ENCODE measurements at places on chromosomes 5 and 9.

DNA sequence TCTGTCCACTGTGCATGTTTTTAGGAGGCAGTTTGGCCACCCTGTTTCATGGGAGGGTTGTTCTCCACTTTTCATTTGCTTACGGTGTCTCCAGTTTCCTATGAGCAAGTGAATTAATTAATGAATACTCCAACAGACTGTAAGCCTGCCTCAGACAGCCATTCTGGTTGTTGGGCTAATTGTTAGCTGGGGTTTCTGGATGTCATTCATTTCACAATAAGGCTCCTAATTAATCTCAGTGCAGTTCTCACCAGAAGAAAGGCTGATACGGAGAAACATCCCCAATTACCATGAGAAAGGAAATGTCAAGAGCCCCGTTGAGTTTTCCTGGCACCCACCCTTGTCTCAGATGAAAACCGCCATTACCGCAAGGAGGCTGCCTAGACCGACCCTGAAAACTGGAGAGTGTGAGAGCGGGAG is 75.8 kb downstream of the MAP1B start:
- no peak for DNase-seq

GRCh38 chr5:27450607-27451006 is 412.2 kb upstream of the CDH9 start:
- DNase-seq: no peak

- DNase-seq: no peak
Measured at GRCh38 chr5:61597684-61598083, 265.6 kb downstream of the ZSWIM6 start.

GRCh38 chr5:54703565-54704255 is 186.2 kb downstream of the SNX18 start:
- DNase-seq: no peak

DNA sequence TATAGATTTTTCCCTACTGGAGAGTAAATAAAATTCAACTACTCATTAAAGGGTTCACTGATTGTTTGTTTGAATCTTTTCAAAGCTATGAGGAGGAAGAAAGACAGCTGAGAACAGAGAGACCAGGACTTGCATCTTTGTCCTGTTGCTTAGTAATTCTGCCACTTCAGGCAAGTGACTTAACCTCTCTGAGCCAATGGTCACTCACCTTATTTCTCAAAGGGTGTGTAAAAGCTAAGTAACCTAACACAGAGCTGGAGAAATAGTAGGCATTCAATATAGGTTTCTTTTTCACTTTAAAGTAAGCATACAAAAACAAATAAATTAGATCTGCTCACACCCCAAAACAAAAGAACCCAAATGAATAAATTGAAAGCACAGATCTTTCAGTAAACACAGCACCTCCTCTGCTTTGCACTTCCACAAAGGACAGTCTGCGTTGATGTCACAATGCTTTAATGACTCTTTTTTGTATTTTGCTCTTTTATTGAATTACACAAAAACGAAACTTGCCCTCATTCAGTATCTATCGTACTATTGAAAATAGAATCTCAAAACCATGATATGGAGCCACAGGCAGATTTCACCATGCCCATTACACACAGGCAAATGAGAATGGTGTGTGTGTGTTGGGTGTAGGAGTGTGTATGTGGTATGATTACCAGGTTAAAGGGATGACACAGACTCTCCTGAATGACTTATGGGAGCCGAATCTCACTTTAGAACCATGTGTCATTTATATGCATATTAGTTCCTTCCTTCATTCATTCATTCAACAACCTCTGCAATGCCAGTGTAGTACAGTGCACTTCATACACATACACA is 166.0 kb downstream of the EBF1 start:
- no peak for DNase-seq

- no peak for DNase-seq
Measured at GRCh38 chr9:109297899-109298298, 23.0 kb downstream of the EPB41L4B start.

GRCh38 chr5:79484731-79485130 is 29.2 kb downstream of the HOMER1 start:
- DNase-seq: no peak

DNA sequence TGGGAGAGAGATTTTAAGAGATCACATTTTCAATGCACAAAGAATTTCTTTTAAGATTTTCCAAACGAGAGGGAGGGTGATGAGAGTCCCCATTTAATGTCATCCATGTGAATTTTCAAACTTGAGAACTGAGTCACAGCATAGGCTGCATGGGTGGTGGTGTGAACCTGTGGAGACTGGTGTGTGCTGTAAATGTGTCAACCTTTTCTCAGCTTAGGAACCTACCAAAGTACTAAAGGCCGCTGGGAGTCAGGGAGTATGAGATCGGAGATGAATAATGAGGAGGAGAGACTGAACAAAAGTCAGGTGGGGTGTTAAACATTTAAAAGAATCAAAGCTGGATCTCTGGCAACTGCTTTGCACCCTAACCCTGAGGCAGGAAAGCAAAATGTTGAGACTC is 7.5 kb downstream of the ALDH1A1 start:
- no peak for DNase-seq

Data from stimulated activated CD4-positive, alpha-beta T cell treated with anti-CD3 and anti-CD28 coated beads, Interleukin-12 subunit alpha, Interleukin-12 subunit beta, amount 100 ng/mL, for 48 hours (primary cell).